ENCODE measurements at places on chromosomes 3 and 15.

- DNase-seq = no peak
Measured at GRCh38 chr3:159169828-159170227, 368.0 kb downstream of the MFSD1 start.

DNA sequence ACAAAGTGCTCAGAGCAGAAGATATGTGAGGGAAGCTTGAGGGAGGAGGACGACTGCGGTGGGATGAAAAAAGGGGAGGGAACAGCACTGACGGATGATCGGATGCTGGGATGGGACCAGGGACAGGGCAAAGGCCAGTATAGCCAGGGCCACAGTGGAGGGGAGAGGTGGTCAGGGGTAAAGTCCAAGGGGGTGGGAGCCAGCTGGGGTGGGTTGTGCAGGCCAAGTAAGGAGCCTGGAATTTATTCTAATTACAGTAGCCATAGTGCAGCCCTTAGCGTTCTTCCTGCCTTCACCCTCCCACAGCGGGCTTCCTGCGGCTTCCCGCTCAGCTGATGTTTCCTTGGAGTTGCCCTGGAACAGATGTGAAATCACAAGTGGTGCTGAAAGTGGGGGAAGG lies 7.6 kb upstream of the APEH start:
- no peak for DNase-seq

- DNase-seq = no peak
Measured at GRCh38 chr3:9915254-9916141, 1.4 kb upstream of the IL17RC start.

- no peak for DNase-seq
Measured at GRCh38 chr3:171221104-171221503, 194.6 kb upstream of the SLC2A2 start.

GRCh38 chr3:7207125-7207524 lies 346.2 kb downstream of the GRM7 start:
- DNase-seq = no peak

- DNase-seq = no peak
Measured at GRCh38 chr15:52652984-52653383, 26.2 kb downstream of the ATOSA start.

DNA sequence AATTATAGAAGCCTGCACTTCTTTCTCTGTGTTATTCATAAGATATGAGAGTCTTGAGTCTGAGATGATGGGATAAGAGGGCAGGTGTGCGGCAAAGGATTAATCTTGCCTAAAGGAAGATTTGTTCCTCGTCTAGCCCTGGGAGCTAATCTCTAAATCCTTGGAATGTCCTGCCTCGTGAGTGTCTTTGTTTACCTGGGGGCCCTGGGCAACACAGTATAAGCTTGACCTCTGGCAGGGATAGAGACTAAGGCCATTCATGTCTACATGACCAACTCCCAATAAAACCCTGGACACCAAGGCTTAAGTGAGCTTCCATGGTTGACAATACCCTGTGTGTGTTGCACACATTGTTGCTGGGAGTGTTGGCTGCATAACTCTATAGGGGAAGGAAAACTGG lies 3.2 kb upstream of the AGBL1 start:
- DNase-seq = no peak

GRCh38 chr15:56752986-56753385 lies 19.7 kb upstream of the ZNF280D start:
- no peak for DNase-seq

DNA sequence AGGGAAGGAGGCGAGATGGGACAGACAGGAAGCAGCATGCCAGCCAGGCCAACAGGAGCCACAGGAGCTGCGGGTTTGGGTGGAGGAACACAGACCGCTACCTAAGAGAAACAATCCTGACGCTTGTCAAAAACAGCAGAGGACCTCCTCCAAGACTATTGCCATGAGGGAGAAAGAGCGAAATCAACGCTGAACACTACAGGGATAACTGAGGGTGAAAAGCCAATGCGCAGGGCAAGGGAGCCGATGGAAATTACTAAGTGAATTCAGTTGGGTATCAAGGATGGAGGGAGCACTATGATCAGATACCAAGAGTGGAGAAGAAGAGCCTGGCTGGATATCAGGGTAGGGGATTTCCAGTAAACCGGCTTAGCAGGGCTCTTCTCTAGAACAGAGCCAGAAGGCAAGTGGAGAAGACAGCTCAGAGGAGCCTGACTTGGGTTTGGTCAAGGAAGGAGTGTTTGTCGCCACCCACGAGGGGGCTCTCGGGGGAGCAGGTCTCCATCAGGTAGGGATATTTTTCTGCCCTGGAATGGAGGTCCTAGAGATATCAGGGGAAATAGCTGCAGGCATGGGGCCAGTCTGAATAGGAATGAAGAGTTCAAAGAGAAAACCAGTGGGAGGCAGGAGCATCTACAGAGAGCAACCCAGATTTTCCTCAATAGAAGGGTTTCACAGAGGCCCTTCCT lies 48.4 kb downstream of the SLC41A3 start:
- no peak for DNase-seq

DNA sequence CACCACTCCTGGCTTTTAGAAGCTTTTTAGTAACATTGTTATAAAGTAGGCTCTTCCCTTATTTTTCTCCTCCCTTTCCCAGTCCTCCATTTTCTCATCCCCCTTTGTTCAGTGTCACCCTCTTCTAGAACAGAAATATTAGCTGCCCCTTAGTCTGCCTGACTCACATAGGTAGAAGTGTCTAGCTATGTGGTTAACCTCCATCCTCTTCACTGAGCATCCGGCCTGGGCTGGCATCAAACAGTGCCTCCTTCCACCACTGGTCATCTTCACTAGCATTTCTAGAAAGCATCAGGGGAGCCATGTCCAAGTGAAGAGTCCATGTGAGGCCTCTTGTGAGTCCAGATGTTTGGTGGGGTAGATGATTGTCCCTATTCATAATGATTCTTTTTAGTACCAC lies 70.0 kb upstream of the SKOR1 start:
- no peak for DNase-seq

DNA sequence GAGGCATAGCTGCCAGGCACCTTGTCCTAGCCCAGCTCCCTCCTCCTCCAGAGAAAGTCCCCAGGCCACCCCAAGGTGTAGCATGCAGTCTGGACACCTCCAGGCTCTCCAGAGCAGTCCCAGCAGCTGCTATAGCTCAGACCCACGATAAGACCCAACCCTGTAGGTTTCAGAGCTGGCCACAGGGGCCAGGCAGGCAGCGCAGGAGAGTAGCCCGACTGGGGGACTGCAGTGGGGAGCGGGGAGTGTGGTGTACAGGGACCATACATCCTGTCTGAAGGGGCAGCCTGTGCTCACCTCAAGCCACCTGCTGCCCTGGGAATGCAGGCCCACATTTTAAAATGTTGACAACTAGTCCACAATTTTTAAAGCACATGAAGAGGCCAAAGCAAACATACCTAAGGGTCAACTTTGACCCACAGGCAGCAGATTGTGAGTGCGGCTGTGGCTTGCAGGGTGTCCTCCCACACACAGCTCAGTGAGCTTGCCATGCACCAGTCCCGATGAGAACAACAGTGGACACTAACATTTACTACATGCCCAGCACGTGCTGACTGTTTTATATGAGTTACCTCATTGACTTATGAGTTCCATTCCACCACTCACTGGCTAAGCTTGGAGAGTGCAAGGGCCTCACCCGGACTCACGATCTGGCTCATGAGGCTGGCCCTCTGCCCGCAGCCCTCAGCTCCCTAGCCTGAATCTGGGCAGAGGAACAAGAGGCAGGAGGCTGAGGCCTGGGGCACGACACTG lies 81.4 kb downstream of the DNAJB8 start:
- DNase-seq = no peak

GRCh38 chr3:79490165-79491028 lies 277.4 kb downstream of the ROBO1 start:
- DNase-seq = no peak

- no peak for DNase-seq
Measured at GRCh38 chr3:126358816-126359181, 1.6 kb upstream of the KLF15 start.

GRCh38 chr3:118781232-118781631 lies 253.4 kb downstream of the IGSF11 start:
- no peak for DNase-seq

DNA sequence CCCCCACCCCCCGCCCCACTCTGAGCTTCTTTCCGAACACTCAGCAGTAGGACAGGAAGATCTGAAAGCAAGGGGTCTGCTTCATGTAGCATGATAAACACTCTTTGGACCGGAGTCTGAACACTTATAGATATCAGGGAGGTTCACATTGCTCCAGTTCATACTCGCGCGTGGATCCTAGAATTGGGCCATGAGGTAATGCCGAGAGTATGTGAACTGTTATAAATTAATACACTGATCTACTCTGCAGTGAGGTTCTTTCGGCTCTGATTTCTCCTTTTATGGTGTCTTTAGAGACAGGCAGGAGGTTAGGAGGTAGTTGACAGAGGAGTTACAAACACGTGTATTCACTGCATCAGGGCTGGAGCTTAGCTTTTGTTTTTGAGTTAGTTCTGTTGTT lies 223.0 kb downstream of the THSD4 start:
- no peak for DNase-seq

DNA sequence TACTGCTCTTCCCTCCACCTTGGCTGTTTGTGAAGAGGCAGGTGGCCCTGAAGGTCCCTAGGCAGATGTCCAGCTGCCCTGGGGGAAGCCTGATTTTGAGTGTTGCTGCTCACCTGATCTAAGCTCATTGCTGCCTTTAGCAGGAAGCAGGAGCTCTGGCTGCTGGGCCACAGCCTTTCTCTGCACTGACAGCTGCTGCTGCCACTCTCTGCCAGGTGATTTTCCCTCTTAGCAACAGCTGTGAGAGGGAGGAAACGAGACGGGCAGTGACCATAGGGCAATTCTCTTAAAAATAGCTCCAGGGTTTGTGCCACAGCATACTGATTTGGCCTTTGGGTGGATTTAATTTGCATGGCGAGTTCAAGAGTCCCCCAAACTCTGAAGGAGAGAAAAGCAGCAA lies 415.8 kb upstream of the SEMA6D start:
- DNase-seq = no peak

- DNase-seq = no peak
Measured at GRCh38 chr3:49536875-49537533, 17.3 kb upstream of the BSN start.

DNA sequence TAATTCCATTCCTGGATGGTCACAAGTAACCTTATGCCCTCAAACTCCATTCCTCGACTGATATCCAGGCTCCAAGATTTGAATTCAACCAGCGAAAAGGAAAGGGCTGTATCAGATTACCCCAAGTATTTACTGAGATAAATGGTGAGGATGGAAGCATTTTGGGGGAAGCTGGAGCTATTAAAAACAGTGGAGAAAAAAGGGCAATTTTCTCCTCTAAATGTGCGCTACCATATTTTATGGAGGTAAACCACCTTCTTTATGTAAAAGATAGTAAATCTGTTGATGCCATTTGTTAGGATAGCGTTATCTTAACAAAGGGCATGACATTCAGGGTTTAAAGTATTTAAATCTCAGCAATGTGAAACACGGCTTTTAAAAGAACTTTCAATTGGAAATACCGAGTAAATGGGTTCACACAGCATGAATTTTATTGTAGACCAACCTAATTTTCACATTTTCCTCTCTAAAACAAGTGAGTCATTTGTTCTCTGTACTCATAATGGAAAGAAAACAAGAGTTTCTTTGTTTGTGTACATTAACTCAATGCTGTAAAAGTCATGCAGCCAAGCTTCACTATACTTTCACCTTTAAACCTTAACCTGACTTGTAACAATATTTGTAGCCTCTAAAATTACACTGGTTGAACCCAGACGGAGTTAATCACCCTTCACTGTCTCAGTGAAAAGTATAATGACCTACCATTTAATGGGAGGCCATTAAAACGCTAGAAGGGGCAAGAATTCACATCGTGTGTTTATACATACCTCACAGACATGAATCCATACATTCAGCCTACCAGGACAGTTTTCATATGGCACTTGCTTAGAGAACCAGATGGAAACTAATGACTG lies 773.4 kb downstream of the ROBO1 start:
- no peak for DNase-seq

GRCh38 chr3:133393204-133393603 lies 6.7 kb upstream of the BFSP2 start:
- DNase-seq = no peak

DNA sequence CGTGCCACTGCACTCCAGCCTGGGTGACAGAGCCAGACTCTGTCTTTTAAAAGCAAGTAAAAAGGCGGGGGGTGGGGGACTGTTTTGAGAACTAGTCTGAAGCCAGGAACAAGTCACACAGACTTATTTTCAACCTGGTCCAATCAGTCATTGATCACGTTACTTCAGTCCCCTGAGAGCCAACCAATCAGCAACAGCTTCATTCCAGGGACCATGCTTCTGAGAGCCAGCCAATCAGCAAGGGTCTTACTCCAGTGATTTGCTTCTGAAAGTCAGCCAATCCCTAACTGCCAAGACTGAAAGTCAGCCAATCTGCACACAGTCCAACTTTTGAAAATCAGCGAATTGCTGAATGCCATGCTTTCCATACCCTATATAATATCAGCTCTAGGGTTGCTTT lies 48.6 kb upstream of the C15orf39 start:
- DNase-seq = no peak

Data from T-cell (primary cell).